ENCODE measurements at places on chromosomes 16 and 17.

DNA sequence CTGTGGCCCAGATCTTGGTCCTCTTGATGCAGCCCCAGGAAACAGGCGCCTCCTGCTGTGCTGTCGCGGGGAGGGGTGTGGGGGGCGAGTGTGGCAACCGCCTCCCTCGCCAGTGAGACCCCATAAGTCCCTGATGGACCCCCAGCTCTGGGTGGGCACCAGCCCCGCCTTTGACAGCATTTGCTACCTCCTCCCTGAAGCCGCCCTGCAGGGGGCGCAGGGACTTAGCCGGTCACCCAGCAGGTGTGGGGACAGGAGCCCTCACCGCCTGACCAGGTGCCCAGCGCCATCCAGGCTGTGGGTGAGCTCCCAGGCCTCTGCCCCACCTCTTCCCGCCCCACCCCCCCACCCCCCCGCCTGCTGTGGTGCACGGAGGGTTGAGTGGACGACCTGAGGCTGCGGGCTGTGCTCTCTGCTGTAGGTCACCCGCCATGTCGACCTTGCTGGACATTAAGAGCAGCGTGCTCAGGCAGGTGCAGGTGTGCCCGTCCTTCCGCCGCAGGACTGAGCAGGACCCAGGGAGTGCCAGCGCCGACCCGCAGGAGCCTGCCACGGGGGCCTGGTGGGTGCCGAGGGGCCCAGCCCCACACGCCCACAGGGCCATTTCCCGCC, 4.8 kb downstream of the BAIAP3 start:
- no peak for DNase-seq

DNA sequence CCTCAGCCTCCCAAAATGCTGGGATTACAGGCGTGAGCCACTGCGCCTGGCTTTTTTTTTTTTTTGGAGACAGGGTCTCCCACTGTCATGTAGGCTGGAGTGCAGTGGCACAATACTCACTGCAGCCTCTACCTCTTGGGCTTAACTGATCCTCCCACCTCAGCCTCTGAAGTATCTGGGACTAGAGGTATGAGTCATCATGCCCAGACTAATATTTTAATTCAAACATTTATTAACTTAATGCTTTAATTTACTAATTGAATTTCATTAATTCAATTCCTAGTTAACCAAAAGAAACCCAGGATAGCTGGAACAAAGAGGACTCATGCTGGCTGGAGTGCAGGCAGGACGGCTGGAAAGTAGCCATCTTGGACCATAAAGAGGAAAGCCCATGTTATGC, 14.0 kb upstream of the KPNB1 start:
- no peak for DNase-seq

DNA sequence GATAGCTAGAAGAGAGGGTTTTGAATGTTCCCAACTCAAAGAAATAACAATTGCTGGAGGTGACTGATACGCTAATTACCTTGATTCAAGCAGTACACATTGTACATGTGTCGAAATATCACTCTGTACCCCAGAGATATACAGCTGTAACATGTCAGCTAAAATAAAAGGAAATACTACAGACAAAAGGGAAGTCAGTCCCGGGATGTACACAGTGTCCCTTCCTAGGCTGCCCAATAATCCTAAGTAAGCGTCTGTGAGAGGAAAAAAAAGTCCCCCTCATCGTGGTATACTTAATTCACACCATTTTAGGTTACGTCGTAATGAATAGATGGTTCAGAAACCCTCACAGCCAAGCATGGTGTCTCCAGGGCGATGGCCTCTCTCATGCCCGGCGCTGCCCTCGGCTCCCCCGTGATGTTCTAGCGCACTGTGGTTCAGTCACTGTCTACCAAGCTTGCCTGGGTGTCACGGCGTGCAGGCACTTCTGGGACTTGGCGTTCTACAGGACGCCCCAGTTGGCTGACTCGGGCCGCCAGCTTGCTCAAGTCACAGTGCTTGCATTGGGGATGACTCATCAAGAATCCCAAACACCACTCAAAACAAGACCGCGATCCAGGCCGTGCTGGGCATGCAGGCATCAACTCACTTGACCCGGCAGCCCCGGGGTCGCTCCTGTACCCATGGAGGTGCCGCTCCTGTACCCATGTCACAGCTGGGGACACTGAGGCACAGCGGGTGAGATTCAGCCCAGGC, 27.6 kb downstream of the CCDC40 start:
- no peak for DNase-seq

- DNase-seq: no peak
Measured at GRCh38 chr17:56676810-56677209, 83.3 kb downstream of the NOG start.

DNA sequence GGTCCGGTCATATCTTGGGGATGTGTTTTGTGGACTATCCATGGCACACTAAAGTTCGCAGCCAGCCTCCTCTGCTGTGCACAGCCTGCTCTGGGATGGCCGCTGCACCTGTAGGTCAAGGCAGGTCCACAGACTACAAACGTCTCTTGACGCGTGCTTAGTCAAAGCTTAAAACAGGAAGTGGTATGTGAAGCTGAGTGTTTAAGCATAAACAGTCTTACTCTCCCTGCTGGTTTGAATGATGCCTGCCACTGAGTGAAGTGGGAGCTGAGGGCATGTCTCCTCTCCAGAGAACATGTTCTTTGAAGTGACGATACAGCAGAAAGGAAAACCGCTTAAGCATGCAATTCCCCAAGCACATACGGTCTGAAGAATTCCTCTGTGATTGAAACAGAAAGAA, 365.6 kb downstream of the SLC39A11 start:
- no peak for DNase-seq

DNA sequence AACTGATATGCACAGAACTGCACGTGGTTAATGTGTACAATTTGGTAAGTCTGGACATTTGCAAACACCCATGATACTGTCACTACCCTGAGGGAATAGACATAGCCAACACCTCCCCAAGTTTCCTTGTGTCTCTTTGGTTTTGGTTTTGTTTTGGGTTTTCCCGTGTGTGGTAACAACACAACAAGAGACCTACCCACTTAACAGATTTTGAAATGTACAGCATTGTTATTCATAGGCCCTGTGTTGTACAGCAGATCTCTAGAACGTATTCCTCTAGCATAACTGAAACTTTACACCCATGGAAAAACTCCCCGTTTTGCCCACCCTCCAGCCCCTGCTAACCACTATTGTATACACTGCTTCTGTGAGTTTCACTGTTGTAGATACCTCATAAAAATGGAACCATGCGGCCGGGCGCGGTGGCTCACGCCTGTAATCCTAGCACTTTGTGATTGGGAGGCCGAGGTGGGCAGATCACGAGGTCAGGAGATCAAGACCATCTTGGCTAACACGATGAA, 76.3 kb upstream of the TBC1D3K start:
- no peak for DNase-seq
